NCI-H510A treated with DMSO at 0.1 percent for 48 hours (cell line): ENCODE measurements at places on chromosomes 5 and 9.

DNA sequence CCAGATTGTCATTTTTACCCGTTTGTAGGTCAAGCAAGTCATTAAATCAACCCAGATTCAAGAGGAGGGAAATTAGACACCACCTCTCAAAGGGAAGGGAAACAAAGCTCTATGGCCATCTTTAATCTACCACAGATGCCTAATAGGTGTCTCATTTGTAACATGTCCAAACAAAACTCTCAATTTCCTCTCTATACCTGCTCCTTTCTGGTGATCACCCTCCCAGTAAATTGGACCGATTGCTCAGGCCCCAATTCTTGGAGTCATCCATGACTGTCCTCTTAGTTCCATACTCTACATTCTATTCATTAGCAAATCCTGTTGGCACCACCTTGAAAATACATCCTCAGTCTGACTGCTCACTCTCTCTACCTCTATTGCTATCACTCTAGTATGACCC lies 22.1 kb upstream of the UGCG start:
- no peak for DNase-seq

DNA sequence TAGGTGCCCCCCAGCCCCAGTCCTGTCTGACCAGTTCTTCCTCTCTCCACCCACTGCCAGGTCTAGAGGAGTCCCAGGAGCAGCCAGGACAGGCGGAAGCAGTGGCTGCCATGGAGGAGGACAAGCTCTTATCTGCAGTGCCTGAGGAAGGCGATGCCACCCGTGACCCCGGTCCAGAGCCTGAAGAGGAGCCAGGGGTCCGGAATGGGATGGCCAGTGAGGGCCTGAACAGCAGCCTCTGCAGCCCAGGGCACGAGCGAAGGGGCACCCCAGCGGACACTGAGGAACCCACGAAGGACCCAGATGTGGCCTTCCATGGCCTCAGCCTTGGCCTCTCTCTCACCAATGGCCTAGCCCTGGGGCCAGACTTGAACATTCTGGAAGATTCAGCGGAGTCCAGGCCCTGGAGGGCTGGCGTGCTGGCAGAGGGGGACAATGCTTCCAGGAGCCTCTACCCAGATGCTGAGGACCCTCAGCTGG lies 13.8 kb downstream of the PSD2 start:
- no peak for DNase-seq

DNA sequence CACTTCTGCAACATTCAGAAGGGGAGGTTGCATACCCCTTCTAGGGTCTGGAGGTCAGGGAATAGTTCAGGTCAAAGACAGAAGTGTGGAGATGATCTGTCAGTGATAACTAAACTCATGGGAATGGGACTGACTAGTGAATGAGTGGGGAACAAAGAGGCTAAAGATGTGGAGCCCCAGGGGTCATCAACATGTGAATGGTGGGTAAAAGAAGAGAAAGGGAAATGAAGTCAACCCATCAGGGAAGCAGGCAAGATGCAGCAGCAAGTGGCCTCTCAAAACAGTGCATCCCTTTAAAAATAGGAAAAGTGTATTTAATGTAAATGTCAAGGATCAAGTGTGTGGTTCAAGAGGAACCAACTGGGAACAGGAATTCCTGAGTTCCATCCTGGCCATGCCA lies 69.9 kb downstream of the PLPPR1 start:
- DNase-seq: no peak

GRCh38 chr5:206406-206805 lies 11.5 kb downstream of the CCDC127 start:
- no peak for DNase-seq

GRCh38 chr5:31598640-31599611 lies 40.0 kb upstream of the PDZD2 start:
- no peak for DNase-seq

DNA sequence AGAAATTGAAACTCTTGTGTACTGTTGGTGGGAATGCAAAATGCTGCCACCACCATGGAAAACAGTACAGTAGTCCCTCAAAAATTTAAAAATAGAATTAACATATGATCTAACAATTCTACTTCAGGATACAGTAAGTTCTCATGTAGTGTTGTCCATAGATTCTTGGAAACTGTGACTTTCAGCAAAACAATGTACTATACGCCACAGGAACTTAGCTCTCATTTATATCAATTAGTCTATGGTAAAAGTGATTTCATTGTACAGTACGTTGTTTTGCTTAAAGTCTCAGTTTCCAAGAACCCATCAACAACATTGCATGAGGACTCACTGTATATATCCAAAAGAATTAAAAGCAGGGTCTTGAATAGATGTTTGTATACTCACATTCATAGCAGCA lies 233.5 kb upstream of the GAS1 start:
- no peak for DNase-seq

DNA sequence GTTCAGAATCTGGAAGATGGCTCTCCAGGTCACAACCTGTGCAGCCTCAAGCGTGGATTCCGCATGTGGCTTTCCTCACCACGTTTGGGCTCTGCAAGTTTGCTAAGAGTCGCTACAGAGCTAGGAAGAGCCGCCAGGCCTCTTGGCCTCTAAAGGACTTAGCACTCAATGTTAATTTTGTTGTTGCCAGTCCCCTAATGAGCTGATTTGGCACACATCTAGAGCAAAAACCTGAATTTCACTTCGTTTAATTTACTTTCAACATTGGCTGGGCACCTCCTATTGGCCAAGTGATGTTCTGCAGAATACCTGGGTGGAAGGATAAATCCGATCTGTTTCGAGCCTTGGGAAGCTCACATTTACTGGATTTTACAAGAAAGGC lies 65.8 kb upstream of the UNC5A start:
- DNase-seq: no peak

- no peak for DNase-seq
Observed at GRCh38 chr5:139082813-139083498, 115.2 kb downstream of the SIL1 start.
